Naive thymus-derived CD8-positive, alpha-beta T cell (primary cell): ENCODE measurements at places on chromosomes 7 and 10.

- H3K27me3 ChIP-seq, result peaks cover 42% of the 10 kb centered on the region
- no peak overlapping the region for H3K4me3 ChIP-seq
- no peaks in the 10 kb centered on the region for H3K36me3 ChIP-seq
- H3K27ac ChIP-seq, result no peak overlapping the region
These were observed 56.3 kb downstream of the CRTAC1 start for GRCh38 chr10:97974100-97974499.

- H3K27me3 ChIP-seq, result no peaks in the 10 kb centered on the region
- no peak overlapping the region for H3K27ac ChIP-seq
- H3K36me3 ChIP-seq, result no peaks in the 10 kb centered on the region
- H3K4me3 ChIP-seq, result no peak overlapping the region
These were observed 963.4 kb downstream of the CNTNAP2 start for GRCh38 chr7:147079921-147080420.

DNA sequence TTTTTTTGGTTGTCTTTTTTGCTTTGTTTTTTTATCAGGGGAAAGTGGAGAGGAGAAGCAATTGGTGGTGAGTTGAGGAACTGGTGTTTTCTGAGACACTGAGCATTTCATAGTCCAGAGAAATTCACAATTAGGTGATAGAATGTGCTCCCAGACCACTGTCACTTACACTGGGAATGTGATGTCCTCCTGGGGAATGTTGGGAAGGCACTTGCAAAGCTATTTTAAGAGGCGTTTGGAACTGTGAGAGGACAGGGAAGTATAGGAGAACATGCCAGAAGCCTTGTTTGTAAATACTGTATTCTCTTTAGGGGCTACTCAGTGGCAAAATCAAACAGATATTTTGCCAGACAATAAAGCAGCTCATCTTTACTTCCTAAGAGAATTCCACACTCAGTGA is 16.0 kb downstream of the CHRM2 start:
- no peaks in the 10 kb centered on the region for H3K36me3 ChIP-seq
- H3K4me3 ChIP-seq, result no peak overlapping the region
- no peaks in the 10 kb centered on the region for H3K4me1 ChIP-seq

DNA sequence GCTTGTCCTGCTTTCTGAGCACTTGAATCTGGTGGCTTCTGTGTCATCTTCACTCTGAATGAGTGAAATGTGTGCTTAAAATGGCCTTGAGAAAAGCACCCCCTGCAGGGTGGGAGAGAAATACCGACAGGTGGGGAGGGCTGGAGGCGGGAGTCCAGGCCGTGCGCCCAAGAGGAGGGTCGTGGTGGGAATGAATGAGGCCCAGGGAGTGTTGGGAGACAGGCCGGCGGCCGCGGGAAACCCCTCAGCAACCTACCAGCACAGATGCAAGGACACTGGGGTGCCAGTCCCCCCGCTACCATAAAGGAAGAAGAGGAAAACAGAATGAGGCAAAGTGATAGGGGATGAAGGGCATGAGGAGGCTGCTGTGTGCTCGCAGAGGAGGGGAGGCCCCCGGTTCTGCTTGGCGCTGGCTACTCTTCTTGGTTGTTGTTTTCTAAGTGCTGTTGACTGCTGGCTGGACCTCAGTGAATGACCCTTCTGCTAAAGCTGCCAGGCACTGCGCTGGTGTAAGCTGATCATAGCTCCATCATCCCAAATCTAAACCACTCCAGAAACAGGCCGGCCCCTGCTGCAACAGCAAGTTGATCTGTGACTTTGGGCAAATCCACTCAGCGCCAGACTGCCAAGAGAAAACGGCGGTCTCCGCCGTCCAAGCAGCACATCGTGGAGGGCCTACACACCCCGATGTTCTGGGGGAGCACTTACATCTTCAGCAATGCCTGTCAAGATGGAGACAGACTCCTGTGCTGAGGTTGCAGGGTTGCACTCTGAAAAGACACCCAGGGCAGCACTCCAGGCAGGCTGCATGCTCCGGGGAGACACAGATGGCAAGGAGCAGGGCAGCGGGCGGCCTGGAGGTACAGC is 378.5 kb downstream of the DNAJB6 start:
- H3K4me3 ChIP-seq, result no peak overlapping the region
- no peaks in the 10 kb centered on the region for H3K27me3 ChIP-seq
- H3K27ac ChIP-seq, result no peak overlapping the region
- no peaks in the 10 kb centered on the region for H3K4me1 ChIP-seq

DNA sequence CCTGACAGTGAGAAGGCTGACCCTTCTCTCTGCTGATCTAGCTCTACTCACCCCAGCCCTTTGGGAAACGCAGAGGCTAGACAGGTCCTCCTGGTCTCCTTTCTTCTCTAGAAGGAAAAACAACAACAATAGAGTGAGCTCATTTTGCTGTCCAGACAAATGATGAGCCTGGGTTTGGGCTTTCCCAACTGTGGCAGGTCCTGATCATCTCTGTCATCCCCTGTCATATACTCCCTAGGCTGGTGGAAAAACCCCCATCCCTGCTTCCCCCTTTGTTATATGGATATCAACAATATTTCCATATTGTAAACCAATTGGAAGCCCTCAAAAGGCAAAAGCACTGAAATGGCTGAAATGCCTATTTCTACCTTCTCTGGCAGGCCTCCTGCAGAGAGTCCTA is 9.2 kb upstream of the DDIT4 start:
- H3K36me3 ChIP-seq, result no peaks in the 10 kb centered on the region
- no peak overlapping the region for H3K4me3 ChIP-seq
- H3K4me1 ChIP-seq, result peaks cover 20% of the 10 kb centered on the region
- peak overlapping the region; percentile 57 for H3K27ac ChIP-seq

- no peaks in the 10 kb centered on the region for H3K36me3 ChIP-seq
- H3K4me3 ChIP-seq, result no peak overlapping the region
- H3K4me1 ChIP-seq, result peaks cover 56% of the 10 kb centered on the region
- no peak overlapping the region for H3K27ac ChIP-seq
- H3K27me3 ChIP-seq, result no peaks in the 10 kb centered on the region
These were observed 15.5 kb downstream of the MAPK8 start for GRCh38 chr10:48322017-48322416.

DNA sequence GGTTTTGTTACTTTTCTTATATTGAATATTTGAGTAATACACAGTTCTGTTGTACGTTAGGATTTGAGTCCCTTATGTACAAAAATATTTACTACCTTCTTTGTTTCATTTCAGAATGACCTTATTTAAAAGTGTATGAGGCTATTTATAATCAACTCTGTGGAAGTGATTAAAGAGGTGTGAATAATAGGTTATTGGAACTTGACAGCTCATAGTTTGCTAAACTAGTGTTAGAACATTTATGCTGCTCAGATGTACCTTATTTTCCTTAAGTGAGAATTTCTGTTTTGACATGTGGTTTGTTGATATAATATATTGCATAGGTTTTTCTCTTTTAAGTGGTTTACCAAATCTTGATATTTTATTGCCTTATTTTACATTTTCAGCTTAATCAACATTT is 105.5 kb downstream of the ZEB1 start:
- H3K36me3 ChIP-seq, result peaks cover 16% of the 10 kb centered on the region
- peaks cover 64% of the 10 kb centered on the region for H3K4me1 ChIP-seq
- H3K27ac ChIP-seq, result no peak overlapping the region
- no peak overlapping the region for H3K4me3 ChIP-seq

DNA sequence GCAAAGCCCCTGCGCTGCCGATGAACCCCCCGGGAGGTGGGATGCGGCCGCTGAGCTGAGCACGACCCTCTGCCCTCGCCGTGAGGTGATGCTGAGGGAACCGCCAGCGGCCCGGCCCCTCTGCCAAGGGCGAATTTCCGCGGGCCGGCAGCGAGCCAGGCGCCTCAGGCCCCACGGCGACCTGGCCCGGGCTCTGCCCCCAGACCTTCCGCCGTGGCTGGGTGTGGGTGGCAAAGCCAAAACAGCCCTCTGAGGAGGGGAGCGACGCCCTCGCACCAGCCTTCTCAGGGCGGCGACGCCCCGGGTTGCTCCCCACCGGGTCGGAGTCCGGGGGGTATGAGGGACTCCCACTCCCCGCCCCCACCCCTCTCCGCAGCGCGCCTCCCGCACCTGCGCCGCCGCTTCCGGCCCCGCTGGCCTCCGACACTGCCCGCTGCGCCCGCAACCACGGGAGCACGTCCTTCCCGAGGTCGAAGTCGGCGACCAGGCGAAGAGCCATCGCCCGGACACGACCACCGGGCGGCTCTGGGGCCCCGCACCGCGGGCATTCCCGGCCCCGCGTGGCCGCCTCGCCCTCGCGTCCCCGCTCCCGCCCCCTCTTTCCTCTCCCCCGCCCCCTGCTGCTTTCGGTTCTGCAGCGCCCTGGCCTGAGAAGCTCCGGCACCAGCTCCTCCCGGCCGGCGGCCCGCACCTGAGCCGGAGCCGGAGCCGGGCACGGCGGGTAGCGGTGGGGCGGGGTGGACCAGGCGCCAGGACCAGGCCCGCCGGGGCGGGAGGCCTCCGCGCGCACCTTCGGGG is at the start of gene GSAP:
GSAP (minus strand) TSS at position 527 of the 798 bp plus-strand sequence; CDS start at position 499, 28 bp downstream.
- no peaks in the 10 kb centered on the region for H3K27me3 ChIP-seq
- peak within 1 kb of the TSS; percentile 79 for H3K4me3 ChIP-seq
- peak within 1 kb of the TSS; percentile 13 for H3K27ac ChIP-seq

- H3K36me3 ChIP-seq, result no peaks in the 10 kb centered on the region
- no peak for DNase-seq
- H3K4me1 ChIP-seq, result peaks cover 9% of the 10 kb centered on the region
- H3K27ac ChIP-seq, result no peak overlapping the region
- peak overlapping the region; percentile 73 for H3K4me3 ChIP-seq
These were observed 119.8 kb downstream of the PRPF18 start for GRCh38 chr10:13706604-13707003.

DNA sequence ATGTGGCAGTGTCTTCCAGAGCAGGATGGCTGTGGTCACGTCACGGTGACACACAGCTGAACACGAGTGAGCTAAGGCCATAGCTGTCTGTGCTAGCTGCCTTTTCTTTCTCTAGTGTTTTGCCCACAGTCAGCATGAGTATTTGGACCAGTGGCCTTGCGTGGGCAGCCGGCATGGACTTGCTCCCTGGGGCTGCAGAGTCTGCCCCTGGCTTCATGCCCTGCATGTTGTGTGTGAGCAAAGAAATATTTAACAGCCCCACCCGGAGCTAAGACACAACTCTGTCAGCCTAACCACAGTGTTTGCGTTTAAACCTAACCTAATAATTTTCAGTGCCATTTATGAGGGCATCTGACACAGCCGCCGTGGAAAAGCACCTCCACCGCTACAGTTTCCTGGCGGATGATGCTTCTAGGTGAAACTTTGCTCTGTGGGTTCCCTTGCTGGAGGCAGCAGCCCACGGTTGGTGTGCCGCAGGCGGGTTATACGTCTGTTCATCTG is 14.6 kb downstream of the CHST12 start:
- DNase-seq, result peak; percentile 40
- H3K27ac ChIP-seq, result no peak overlapping the region
- peak overlapping the region; percentile 29 for H3K4me3 ChIP-seq

GRCh38 chr10:110269374-110270318 is 35.1 kb downstream of the SMNDC1 start:
- H3K36me3 ChIP-seq, result no peaks in the 10 kb centered on the region
- peaks cover 46% of the 10 kb centered on the region for H3K4me1 ChIP-seq
- H3K27me3 ChIP-seq, result no peaks in the 10 kb centered on the region

- H3K27ac ChIP-seq, result no peak overlapping the region
- no peaks in the 10 kb centered on the region for H3K27me3 ChIP-seq
- no peaks in the 10 kb centered on the region for H3K4me1 ChIP-seq
- H3K36me3 ChIP-seq, result no peaks in the 10 kb centered on the region
- no peak overlapping the region for H3K4me3 ChIP-seq
- DNase-seq, result no peak
These were observed 47.0 kb downstream of the THSD7A start for GRCh38 chr7:11784769-11785536.

GRCh38 chr10:46048152-46048551 is 2.1 kb upstream of the MSMB start:
- DNase-seq, result no peak
- H3K27ac ChIP-seq, result no peak overlapping the region
- peaks cover 5% of the 10 kb centered on the region for H3K4me1 ChIP-seq
- no peaks in the 10 kb centered on the region for H3K27me3 ChIP-seq
- H3K36me3 ChIP-seq, result no peaks in the 10 kb centered on the region

DNA sequence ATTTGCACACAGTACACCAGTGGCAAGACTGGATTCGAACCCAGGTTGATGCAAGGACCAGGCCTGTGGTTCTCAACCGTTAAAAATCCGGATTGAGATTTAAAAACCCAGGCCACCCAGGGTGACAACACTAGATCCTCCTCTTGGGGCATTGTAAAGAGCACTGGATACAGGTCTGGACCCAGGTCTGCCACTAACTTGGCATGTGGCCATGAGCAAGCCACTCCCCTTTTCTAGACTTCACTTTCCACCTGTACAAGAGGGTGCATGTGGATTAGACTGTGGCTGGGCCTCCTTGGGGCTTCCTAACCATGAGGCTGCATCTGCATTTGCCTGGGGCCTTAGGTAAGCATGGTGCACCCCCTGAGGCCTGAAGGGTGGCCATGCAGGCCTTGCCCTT is 21.7 kb upstream of the SLC29A3 start:
- no peaks in the 10 kb centered on the region for H3K36me3 ChIP-seq
- DNase-seq, result no peak
- H3K27ac ChIP-seq, result no peak overlapping the region
- H3K27me3 ChIP-seq, result no peaks in the 10 kb centered on the region

- H3K4me1 ChIP-seq, result no peaks in the 10 kb centered on the region
- H3K36me3 ChIP-seq, result no peaks in the 10 kb centered on the region
- H3K4me3 ChIP-seq, result no peak overlapping the region
These were observed 41.6 kb downstream of the JAKMIP3 start for GRCh38 chr10:132107186-132107948.

DNA sequence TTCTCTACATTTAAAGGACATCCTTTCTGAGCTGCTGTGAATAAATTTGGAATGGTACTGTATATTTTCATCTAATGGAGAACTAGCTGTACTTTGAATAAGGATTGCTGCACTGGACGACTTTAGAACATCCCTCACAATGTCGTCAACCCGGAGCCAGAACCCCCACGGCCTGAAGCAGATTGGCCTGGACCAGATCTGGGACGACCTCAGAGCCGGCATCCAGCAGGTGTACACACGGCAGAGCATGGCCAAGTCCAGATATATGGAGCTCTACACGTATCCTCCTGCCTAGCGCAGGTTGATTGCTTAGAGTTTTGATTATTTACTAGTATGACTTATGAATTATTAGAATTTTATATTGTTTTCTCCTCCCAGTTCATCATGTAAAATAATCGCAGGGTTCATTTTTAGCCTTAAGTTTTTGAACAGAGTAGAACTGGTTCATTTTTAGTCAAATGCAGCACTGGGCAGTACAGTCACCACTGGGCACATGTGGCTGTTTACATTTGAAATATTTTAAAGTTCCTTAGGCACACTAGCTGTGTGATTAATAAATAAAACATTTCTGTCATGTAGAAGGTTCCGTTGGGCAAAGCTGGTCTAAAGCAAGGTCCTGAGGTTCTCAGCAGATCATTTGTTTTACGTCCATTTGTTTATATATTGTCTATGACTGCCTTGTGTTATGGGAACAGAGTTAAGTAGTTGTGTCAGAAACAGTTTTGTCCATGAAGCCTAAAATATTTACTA is 31.5 kb downstream of the CUL1 start:
- no peaks in the 10 kb centered on the region for H3K27me3 ChIP-seq
- no peak for DNase-seq
- H3K27ac ChIP-seq, result no peak overlapping the region
- H3K4me1 ChIP-seq, result peaks cover 57% of the 10 kb centered on the region
- no peak overlapping the region for H3K4me3 ChIP-seq

- H3K36me3 ChIP-seq, result no peaks in the 10 kb centered on the region
- DNase-seq, result no peak
- peaks cover 8% of the 10 kb centered on the region for H3K4me1 ChIP-seq
- no peak overlapping the region for H3K27ac ChIP-seq
These were observed 110.1 kb upstream of the ZNF746 start for GRCh38 chr7:149607683-149608082.
